ENCODE measurements at places on chromosomes 11 and 22.

- no peak for DNase-seq
These were observed 30.4 kb downstream of the OR10A6 start for GRCh38 chr11:7900686-7901085.

DNA sequence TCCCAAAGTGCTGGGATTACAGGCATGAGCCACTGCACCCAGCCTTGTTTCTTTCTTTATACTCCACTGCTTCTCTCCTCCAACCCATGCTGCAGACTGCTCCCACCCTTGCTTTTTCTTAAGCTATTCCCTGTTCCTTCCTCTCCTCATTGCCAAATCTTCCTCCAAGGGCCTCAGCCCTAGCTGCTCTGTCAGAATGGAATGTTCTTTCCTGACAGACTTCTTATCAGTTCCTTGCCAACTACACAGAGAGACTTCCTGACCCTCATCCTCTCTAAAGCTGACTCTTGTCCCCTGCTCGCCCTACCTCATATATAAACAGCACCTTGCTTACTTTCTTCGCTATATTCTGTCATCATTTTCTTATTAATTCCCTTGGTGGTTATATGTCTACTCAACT is 16.9 kb upstream of the PIK3C2A start:
- DNase-seq = no peak

- no peak for DNase-seq
These were observed 9.5 kb downstream of the HOATZ start for GRCh38 chr11:111524056-111524455.

DNA sequence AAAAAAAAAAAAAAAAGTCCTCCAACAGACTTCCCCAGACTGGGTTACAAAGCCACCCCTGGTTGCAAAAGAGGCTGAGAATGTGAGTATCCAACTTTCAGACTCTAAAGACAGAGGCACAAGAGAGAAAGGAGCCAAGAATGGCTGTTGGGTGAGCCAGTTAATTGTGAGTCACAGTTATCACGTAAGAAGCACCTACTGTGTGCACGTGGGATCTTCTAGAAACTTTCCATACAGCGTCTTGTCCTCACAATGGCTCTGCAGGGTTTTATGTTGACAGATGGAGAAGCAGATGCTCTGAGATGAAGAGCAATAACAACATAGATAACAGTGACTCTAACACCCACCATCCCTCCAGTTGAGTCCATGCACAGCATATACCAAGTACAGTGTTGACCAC is 41.0 kb downstream of the CD82 start:
- no peak for DNase-seq

DNA sequence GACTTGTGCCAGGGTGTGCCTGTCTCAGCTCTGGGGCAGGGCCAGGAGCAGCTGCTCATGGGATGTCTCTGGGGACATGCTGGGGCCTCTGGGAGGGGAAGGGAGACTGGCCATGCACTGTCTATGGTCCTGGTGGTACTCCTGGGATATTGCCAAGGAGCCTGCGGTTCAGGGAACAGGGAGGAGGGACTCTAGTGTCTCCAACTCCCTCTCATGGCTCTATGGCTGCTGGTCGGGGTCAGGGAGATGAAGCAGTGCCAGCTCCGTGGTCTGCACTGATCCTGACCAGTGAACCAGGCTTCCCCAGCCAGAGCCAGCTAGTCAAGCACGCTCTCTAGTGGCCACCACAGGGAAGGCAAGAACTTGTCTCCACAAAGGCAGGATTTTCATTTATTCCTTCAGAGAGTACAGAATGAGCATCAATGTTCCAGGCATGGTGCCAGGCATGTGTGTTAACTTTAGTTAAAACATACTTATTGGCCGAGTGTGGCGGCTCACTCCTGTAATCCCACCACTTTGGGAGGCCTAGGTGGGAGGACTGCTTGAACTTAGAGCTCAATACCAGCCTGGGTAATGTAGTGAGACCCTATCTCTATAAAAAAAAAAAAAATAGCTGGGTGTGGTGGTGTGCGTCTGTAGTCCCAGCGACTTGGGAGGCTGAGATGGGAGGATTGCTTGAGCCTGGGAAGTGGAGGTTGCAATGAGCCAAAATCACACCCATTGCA is 2.5 kb upstream of the BEST1 start:
- no peak for DNase-seq

- no peak for DNase-seq
These were observed 38.7 kb downstream of the SYT13 start for GRCh38 chr11:45247433-45247832.

- DNase-seq = no peak
These were observed 817.4 kb downstream of the BRD1 start for GRCh38 chr22:49010070-49010863.

GRCh38 chr11:82315093-82315492 is 418.6 kb downstream of the FAM181B start:
- no peak for DNase-seq

- no peak for DNase-seq
These were observed 113.0 kb upstream of the MTMR2 start for GRCh38 chr11:96036863-96037262.

DNA sequence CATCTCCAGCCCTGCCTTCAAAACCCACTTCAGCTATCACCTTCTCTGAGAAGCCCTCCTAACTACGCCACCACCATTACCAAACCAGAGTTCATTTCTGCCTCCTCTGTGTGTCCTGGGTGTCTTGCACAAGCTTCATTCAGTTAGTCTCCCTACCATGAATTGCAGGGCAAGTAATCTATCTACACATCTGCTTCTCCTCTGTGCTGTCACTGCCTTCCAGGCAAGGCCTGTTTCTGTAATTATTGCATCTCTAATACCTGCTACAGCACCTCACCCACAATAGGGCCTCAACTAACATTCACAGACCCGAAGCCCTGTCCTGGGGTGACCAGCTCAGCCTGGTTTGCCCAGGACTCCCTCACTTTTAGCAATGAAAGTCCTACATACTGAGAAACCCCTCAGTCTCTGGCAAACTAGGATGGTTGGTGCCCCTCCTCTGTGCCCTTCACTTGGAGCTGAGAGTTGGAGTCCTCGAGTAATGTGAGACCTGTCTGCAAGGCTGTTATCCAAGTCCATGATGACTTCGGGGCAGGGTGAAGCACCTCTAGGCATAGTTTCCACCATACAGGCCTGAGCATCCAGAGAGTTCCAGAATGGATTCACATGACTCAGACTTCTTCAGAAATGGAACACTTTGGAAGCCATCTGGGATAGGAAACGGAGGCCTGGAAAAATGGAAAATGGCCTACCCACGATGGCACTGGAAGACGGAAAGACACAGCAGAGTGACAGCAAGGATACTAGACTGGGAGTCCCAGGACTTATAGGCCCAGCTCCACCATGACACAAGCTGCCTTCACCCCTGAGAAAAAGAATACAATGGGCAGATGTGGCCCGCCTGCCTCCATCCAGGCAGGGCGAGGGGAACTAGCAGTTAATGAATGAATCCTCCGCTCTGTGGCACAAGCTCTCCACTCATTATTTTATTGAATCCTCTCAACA is 269.3 kb downstream of the BUD13 start:
- DNase-seq = no peak

GRCh38 chr22:35620624-35621251 is 3.6 kb upstream of the MB start:
- DNase-seq = no peak

- no peak for DNase-seq
These were observed 400.3 kb downstream of the BRD1 start for GRCh38 chr22:49427341-49427740.

Measured in esophagus squamous epithelium (tissue), 5 donors.